ENCODE measurements at places on chromosomes 3 and 15.

GRCh38 chr3:196122021-196122687 is 40.3 kb upstream of the TFRC start:
- no peak for DNase-seq

GRCh38 chr3:142105991-142106390 is 43.4 kb downstream of the TFDP2 start:
- no peak for DNase-seq

DNA sequence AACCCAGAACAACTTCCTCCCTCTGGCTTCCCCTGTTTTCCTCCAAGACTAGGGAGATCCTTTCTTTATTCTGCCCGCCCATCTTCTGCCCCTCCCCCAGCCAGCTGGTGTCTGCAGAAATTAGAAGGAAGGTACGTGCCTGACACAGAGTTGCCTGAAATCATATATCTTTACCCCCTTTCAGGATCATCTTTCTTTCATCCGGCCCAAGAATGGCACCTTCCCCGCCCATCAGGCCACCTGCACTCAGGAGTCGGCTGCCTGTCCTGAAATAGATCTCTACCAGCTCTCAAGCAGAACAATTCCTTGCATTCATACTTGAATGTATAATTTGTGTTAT is 133.7 kb downstream of the VGLL4 start:
- DNase-seq: no peak

GRCh38 chr15:83983634-83984458 is 251.7 kb upstream of the GOLGA6L4 start:
- no peak for DNase-seq

DNA sequence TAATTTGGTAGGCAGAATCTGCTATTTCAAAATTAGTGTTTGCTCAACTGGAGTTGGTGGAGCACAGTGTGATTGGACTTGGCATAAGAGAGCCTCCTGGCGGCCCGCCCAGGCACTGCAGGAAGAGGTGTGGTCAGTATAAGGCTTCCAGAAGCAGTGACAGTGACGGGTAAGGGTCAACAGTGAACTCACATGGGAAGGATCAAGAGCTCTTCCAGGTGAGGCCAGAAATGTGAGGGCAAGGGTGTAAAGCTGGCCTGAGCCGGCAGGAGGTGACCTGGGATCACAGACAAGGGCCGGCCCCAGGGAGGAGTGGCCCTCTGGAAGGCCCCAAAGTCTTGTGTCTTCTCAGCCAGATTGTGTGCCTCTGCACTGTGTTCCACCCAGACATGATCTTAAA is 93.2 kb upstream of the RNF7 start:
- peak; percentile 80 for DNase-seq

- no peak for DNase-seq
These were observed 62.9 kb downstream of the KLF15 start for GRCh38 chr3:126294211-126294808.

- DNase-seq: no peak
These were observed 1.1 kb downstream of the C2CD4B start for GRCh38 chr15:62164014-62164395.

GRCh38 chr3:10485806-10486205 is 19.6 kb downstream of the ATP2B2 start:
- no peak for DNase-seq

GRCh38 chr3:155129396-155129795 is 49.3 kb downstream of the MME start:
- no peak for DNase-seq

All from activated naive CD4-positive, alpha-beta T cell treated with anti-CD3 and anti-CD28 coated beads, Interleukin-2, amount 10 ng/mL, durations not matched to agents 7 days and 5 days (primary cell).